T-helper 9 cell (primary cell): ENCODE measurements at places on chromosomes 7 and 10.

GRCh38 chr10:126153711-126154628 lies 234.3 kb downstream of the ADAM12 start:
- DNase-seq, result no peak

DNA sequence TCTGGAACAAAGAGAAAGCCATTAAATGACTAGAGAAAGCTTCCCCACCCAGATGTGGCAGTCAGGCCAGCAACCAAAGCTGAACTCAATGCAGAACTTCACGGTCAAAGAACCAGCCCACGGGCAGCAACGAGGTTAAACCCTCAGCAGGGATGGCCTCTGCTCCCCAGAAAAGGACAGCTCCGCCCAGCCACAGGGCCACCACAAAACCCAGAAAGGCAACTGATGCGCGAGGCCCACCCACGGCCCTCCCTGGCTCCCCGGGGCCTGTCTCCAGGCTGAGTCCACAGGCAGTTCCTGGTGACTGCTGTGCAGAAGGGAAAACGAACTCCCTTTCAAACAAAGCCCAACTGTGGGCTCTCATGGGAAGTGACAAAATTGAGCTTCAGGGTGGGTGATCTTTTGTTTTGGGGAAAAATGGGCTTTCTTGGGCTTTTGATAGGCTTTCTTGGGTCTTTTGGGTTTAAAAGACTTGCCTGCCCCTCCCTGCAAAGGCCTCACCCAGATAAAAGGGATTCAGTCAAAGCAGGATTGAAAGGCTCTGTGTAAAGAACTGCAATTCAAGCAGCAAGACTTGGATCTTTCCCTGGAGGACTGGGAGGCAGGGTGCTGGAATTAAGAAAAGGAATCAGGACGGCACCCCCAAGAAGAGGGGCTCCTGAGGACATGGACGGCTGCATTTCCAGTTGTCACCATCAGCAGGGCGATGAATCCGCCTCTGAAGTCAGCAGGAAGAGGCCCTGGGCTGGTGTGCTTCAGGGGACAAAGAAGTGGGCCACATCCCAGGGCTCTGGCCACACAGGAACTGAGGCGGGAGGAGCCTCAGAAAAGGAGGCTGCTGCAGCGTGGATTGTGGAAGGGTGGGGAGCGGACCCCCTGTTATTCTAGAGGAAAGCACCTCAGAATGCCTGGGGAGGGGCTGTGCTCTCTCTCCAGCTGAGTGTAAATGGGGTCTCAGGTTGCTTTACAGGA lies 209.9 kb downstream of the USP6NL start:
- no peak for DNase-seq

DNA sequence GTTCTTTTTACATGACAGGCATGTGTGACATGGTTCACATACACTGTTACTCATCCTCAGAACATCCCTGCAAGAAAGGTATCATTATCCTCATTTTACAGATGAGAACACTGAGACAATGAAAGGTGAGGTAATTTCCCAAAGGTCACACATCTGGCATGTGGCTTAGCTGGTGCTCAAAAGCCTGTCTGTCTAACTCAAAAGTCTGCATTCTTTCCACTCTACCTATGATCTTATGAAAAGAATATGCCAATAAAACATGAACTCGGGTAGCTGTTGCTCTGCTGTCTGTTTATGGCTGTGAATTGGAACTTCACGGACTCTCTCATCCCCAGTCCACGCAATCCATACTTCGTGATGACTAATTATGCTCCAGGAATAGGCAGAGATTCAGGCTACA lies 79.0 kb upstream of the ODAD2 start:
- no peak for DNase-seq

DNA sequence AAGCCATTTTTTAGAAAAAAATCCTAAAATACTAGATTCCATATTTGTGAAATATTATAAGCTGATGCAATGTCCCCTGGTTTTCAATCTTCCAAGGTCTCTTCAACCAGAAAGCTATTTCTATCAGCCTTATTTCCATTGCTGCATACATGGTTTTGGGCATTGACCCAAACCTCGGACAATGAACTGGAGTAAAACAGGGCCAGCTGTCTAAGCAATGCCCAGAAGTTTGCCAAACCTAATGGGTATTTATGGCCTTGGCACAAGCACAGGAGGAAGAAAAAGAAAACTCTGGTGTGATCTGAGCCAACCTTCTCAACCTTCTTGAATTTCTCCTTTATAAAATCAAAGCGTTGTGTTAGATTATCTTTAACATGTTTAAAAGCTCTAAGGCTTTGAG lies 402.3 kb downstream of the DNAJB9 start:
- DNase-seq, result no peak

GRCh38 chr7:17289074-17289645 lies 9.3 kb upstream of the AHR start:
- no peak for DNase-seq

- no peak for DNase-seq
Observed at GRCh38 chr10:5843686-5844344, 30.6 kb upstream of the GDI2 start.

- no peak for DNase-seq
Observed at GRCh38 chr10:78867555-78867939, 201.2 kb upstream of the ZMIZ1 start.

GRCh38 chr10:97651773-97652172 lies 11.3 kb downstream of the PI4K2A start:
- no peak for DNase-seq

GRCh38 chr7:155787171-155787851 lies 25.0 kb downstream of the SHH start:
- DNase-seq, result no peak

DNA sequence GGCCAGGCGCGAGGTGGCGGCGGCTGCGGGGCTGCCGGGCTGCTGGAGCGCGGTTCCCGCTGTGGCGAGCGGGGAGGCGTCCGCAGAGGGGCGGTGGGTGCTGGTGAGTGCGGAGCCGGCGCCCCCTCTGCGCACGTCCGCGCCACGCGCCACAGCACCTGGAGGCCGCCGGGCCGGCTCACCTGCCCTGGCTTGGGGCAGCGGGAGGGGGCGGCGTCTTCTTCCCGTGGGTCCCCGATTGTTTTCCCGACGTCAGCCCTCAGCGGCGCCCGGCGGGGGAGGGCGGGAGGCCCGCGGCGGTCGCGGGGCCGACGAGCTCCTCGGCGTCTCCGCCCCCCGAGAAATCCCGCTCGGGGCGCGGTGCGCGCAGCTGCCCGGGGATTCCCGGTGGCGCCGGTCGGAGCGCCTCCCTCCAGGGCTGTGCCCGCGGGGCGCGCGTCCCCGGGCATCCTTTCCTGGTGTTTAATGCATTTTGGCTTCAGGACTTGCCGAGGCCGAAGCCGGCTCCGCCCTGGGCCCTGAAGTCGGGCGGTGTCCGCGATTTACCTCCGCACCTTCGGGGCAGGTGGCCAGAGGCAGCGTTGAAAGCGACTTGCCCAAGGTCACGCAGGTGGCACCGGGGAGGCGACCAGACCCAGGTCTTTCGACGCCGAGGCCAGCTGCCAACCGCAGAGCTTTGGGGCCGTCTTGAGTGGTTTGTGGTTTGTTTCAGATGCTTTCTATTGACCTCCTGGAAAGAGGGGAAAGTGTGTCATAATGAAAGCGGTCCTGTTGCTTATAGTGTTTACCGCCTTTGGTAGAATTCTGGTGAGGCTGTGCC lies 561 bp downstream of the PLEKHA1 start:
- DNase-seq, result peak; percentile 72

- no peak for DNase-seq
Observed at GRCh38 chr7:130894146-130894908, 160.3 kb upstream of the KLF14 start.

DNA sequence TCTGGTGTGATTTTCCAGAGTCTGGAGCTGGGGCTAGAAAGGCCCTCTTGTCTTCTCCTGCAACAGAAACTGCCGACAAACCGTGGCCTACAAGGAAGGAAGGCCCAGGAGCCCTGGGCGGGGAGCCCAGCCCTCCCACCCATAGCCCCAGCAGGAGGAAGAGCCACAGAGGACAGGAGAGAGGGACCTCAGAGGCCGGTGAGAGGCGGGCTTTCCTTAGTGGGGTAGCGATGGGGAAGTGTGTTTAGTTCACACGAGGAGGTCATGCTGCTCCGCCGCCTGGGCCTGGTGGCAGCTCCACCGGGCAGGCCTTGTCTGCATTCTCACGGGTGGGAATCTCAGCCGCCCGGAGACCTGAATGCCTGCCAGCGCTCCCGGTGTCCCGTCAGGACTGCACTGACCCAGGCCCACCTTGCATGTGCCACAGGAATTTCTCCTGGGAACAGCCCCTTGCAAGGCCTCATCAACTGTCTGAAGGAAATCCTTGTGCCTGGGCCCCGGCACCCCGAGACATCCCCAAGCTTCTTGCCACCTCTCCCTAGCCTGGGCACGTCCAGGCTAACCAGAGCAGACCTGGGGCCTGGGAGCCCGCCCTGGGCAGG lies 50.9 kb downstream of the ZNF467 start:
- DNase-seq, result no peak

- DNase-seq, result no peak
Observed at GRCh38 chr10:24920907-24921881, 31.2 kb downstream of the PRTFDC1 start.

- no peak for DNase-seq
Observed at GRCh38 chr7:29140873-29141468, 5.4 kb downstream of the CPVL start.

GRCh38 chr7:66099551-66100407 lies 14.9 kb upstream of the CRCP start:
- peak; percentile 9 for DNase-seq

GRCh38 chr7:116588225-116588624 lies 63.4 kb downstream of the CAV1 start:
- DNase-seq, result no peak

GRCh38 chr10:19498393-19499290 lies 317.6 kb upstream of the PLXDC2 start:
- no peak for DNase-seq

GRCh38 chr7:106220307-106220706 lies 64.5 kb downstream of the NAMPT start:
- no peak for DNase-seq

GRCh38 chr7:137603043-137603442 lies 243.7 kb downstream of the DGKI start:
- no peak for DNase-seq

DNA sequence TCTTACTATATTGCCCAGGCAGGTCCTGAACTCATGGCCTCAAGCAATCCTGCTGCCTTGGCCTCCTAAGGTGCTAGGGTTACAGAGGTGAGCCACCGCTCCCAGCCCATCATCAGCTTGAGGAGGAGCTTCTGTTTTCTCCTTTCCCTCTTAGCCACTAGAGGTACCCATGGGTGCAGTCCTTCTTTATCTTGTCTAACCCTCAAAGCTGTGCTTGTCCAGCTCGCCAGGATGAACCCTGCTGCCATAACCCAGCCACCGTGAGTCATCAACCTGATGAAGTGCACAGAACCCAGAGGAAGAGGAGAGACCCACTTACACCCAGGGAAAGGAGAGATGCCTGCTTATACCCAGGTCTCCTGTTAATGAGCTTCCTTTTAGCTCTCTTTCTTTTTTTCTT lies 133.4 kb downstream of the CUL2 start:
- DNase-seq, result no peak

DNA sequence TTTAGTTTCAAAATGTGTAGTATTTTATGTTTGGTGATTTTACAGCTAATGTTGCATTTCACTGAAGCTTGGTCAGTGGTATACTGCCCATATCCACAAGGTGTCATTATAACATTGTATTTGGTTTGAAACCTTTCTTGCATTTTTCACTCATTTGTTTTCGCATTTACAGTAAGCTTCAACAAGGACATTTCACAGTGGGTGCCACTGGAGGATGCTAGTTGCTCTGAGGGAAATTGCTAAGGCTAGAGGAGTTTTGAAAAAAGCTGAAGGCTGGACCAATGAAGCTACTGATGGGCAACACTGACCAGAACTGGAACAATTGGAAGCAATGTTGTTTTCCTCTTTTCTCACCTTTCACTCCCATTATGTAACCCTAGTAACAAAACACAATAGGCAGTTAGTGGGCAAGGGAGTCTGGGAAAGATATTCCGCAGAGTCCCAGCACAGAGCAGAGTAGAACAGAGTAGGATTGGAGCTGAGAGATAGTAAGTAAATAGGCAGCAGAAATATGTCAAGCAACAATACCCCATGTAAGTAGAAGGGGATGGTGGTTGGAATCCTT lies 23.6 kb upstream of the SRI start:
- DNase-seq, result no peak

GRCh38 chr10:81040940-81041339 lies 503.2 kb downstream of the SH2D4B start:
- DNase-seq, result no peak

GRCh38 chr10:97865488-97865887 lies 15.8 kb downstream of the GOLGA7B start:
- DNase-seq, result no peak

DNA sequence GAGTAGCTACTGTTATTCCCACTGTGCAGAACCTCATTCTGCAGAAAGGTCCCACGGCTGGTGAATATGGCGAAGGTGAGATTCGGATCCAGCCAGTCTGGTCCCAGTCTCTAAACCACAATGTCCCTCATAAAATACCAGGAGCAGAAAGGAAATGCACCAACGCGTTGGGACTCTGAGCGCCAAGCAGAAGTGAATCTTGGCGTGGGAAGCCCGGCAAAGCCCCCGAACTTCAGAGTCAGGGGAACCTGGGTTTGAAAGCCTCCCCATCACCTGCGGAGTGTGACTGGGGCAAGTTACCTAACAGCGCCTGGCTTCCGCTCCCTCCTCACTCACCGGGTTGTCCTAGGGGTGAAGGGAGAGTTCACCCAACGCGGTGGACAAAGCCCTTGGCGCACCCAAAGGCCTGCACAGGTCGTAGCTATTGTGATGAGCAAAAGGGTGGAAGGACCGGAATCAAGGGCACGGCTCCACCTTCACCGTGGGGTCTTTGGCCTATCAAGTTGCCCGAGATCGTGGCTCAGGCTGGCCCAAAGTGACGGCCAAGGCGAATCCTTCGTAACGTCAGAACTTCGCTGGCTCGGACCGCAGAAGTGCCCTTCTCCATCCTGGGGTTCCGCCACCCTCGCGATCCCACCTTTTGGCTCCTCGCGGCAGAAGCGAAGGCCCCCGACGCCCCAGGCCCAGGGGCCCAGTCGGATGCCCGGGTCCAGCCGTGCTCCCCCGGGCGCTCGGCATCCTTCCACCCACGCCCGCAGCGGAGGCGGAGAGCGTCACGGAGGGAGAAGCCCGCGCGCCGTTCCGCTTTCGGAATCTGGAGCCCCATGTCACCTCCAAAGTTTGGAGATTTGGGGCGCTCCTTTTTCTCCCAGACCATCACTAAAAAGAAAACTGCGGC lies 811 bp downstream of the RGS10 start:
- DNase-seq, result peak; percentile 37

GRCh38 chr10:116972131-116972530 lies 32.9 kb downstream of the SHTN1 start:
- DNase-seq, result no peak

DNA sequence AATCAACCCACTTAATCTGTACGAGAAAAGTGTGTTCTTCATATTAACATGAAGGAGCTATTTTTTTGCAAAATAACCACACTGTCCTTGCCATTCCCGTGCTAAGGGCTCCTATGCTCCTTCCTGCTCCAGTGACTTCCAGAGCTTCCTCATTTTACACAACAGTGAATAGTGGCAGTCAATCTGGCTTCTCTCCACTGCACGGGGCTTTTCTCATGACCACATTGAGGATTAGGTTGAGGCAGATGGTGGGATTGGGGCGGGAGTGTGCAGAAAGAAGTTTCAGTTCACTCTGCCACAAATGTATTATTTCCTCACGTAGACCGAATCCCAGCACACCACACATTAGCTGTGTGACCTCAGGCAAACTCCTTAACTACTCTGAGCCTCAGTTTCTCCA lies 235.1 kb downstream of the ARHGAP12 start:
- no peak for DNase-seq
